NCI-H69 (cell line): ENCODE measurements at places on chromosomes 2 and 18.

DNA sequence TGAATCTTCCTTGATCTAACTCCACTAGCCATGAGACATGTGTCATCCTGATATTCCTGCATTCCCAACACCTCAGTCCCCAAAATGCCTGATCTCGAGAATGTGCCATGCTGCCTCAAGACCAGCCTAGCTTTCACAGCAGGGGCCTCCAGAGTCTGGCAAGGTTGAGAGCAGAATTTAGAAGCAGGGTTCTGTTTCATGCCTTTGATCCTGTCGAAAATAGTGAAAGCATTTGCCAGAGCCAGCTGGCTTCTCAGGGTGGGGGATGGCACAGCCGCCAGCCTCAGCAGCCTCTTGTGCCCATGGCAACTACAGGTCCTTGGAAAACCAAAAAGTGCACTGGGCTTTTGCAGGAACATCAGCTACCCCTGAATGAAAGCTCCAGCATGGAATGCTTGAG is 143.5 kb downstream of the RTN4 start:
- peak; percentile 2 for DNase-seq

- DNase-seq: no peak
Measured at GRCh38 chr2:173232956-173233744, 121.5 kb upstream of the CDCA7 start.

DNA sequence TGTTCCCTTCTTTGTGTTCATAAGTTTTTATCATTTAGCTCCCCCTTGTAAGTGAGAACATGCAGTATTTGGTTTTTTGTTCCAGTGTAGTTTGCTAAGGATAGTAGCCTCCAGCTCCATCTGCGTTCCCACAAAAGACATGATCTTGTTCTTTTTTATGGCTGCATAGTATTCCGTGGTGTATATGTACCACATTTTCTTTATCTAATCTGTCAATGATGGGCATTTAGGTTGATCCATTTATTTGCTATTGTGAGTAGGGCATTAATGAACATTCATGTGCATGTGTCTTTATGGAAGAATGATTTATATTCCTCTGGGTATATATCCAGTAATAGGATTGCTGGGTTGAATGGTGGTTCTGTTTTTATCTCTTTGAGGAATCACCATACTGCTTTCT is 33.4 kb downstream of the CARF start:
- DNase-seq: no peak

GRCh38 chr2:45777996-45778719 is 126.7 kb downstream of the PRKCE start:
- peak; percentile 12 for DNase-seq

DNA sequence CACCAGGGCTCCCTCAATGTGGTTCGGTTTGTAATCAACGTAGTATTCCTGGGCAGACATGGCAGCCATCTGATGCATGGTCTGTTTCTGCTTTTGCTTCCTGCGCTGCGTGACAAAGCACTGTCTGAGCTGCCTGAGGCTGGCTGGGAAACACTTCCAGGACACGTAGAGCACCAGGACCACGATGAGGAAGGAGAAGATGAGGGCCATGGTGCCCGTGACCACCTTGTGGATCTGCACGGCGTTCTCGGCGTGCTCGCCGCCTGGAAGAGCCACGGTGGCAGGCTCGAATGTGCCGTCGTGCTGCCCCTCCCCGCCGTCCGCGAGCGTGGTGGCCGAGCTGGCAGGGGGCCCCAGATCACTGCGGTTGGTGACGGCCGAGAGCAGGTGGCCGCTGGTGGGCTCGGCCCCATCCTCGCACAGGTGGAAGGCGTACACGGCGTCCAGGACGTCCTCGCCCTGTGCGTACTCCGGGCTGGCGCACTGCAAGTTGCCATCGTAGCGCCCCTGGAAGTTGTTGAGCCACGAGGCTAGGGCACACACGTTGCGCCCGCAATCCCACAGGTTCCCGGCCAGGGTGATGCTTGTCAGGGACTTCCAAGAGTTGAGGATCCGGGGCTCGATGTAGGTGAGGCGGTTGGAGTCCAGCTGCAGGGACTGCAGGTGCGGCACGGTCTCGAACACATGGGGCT is 2.1 kb downstream of the LRRTM1 start:
- peak; percentile 14 for DNase-seq

DNA sequence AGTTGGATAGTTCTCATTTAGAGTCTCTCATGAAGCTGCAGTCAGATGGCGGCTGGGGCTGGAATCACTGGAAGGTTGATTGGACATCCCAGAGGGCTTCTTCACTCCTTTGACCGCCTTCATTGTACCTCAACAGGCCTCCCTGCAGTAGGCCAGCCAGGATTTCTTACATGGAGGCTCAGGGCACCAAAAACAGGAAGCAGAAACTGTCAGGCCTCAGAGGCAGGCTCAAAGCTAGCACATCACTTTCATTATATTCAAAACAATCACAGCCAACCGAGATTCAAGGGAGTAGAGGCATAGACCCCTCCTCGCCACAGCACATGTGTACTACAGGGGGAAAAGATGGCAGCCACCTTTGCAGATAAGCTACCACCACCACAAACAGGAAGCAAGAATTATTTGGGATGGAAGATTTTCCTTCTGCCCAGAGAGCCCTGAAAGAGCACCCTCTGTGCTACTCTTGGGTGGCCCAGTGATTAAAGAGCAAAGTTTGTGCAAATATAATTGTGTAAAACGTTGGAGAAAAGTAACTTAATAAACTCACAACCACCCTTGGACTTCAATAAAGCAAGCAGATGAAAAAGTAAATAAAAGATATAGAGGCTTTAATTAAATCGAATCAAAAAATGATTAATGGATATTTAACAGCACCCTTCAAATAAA is 155.3 kb downstream of the GFPT1 start:
- DNase-seq: no peak

GRCh38 chr2:229081411-229081810 is 189.7 kb downstream of the PID1 start:
- no peak for DNase-seq

- DNase-seq: peak; percentile 1
Measured at GRCh38 chr2:156343940-156344301, 11.4 kb upstream of the NR4A2 start.

DNA sequence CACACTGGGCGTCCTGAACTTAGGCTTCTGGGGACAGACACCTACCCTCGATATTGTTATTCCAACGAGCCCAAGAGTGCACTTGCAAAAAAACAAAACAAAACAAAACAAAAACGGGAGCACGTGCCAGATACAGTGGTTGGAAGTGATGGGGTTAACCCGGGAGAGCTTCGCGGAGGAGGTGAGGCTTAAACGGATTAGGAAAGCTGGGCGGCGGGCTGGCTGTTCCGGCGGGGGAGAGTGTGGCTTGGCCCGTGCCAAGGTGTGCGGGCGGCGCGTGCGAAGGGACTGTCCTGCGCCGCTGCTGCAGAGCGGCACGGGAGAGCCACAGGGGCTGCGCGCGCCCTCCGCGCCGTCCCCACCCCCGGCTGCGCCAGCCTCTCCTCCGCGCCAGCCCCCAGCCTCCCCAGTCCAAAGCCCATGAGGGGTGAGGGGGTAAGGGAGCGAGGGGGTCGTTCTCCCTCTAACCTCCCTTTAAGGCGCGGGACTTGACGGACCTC is 1.5 kb upstream of the SLC30A3 start:
- DNase-seq: peak; percentile 22

DNA sequence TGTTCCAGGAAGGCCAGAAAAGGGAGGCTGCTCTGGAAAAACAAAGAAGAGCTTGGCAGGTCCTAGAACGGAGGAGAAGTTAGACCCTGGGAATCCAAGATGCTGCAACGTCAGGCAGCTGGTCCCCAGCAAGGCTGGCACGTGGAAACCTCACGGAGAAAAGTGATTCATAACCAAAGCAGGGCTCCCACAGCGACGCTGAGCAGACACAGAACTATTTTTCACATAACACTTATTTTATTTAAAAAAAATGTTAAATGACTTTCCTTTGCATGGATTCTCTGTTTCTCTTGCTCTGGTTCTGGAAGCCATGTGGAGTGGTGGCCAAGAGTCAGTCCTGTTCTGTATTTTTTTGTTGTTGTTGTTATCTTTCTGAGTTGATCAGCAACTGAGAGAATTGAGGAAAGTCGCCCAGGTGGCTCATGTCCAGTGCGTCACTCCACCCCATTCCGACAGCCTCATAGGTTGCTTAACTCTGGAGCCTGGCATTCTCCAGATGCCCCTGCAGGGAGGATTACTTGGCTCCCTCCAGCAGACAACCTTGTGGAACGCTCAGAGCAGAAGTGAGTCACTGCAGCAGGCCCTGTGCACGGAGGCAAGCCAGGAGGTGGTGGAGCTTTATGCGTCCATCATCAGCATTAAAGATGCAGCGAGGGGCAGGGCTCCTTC is 229.9 kb upstream of the HDAC4 start:
- no peak for DNase-seq

GRCh38 chr2:127128445-127128904 is 21.5 kb upstream of the BIN1 start:
- DNase-seq: no peak

GRCh38 chr2:64336171-64336570 is 117.8 kb upstream of the LGALSL start:
- DNase-seq: no peak

GRCh38 chr2:102433973-102434654 is 11.2 kb downstream of the IL18RAP start:
- no peak for DNase-seq

DNA sequence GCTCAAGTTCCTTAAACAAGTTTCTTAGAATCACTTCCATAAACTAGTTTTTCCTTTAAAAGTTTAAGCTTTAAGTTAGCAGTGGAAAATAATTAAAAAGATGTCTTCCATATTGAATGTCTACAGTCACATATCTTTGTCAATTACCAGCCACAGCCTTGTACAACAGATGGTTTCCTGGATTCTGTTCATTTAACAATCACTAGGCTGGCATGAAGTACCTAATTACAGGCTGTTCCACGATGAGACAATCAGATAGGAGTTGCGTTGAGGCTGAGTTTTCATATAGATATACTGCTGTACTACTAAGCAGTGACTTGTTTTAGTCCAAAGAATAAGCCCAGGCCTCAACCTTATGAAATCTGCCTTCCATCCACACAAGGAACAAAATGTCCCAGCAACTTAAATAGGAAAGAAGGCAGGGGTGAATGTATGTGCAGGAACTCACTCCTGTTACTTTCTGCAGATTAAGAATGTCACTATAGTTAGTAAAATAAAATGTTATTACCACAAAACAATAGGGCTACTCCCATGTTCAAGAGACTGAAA is 131.0 kb downstream of the ZAP70 start:
- DNase-seq: peak; percentile 84

- DNase-seq: no peak
Measured at GRCh38 chr2:60544954-60545560, 8.4 kb downstream of the BCL11A start.

DNA sequence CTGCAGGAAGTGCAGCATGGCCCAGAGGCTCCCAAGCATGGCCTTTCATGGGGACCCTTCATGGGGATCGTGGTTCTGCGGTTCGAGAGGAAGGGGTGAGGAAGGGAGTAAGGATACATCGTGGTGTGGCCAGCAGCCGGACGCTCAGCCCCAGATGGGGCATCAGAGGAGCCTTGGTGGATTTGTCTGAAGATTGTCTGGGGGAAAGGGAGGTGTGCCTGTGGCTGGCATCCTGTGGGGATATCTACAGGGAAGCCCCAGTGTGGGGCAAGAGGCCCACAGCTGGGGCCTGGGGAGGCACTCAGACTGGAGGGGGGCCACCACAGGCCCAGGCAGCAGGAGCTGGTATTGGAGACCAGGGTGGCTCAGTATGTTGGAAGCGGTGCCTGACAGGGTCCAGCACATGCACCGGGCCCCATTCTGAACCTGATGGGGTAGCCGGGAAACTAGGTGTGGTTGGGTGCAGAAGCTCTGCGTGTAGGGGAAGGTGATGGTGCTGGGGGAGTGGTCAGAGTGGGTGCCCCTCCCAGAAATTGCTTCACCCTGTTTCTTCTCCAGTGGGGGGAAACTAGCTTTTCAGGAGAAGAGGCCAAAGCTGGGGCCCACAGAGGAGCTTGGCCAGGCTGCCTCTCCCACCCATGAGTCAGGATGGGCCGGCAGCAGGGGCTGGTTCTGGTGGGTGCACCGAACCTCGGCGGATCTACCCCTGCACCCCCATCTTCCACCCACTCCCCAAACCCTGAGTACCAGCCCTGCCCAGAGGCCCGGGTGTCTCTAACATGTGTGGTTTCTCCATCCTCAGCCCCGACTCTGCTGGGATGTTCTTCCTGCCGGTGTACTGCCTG is 274.4 kb upstream of the HDAC4 start:
- DNase-seq: no peak

- DNase-seq: peak; percentile 34
Measured at GRCh38 chr2:232275670-232276069, 102.9 kb upstream of the ALPP start.

DNA sequence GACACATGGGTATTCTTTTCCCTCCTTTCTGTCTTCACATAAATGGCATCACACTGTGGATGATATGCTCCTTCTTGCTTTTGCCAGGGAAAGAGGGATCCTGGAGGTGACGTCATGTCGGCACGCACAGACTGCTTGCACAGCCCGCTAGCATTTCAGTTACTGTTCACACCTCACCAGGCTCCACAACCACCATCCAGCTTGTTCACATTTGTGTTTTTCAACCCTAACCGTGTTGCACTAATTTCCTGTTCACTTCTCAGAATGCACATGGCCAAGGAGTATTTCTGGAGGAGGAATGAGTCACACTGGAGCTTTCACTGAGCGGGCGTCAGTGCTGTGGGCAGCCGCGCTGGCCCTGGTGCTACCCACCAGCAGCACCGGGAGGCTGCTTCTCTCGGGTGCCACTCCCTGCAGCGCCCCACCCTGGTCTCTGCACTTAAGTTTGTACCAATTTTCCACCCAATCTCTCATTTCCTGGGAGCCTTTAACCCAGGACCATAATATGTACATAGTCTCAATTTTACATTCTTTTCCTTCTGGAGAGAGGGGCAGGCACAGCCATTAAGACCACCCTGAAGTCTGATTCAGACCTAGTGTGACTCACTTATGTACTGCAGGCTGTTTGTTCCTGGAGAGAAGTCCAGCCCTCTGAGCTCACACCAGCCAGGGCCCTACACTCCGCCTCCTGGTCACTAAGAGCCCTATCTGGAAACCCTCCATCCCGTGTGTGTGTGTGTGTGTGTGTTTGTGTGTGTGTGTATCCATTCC is 65.1 kb downstream of the MBP start:
- DNase-seq: no peak

GRCh38 chr2:207833251-207833751 is 63.6 kb upstream of the FZD5 start:
- no peak for DNase-seq

DNA sequence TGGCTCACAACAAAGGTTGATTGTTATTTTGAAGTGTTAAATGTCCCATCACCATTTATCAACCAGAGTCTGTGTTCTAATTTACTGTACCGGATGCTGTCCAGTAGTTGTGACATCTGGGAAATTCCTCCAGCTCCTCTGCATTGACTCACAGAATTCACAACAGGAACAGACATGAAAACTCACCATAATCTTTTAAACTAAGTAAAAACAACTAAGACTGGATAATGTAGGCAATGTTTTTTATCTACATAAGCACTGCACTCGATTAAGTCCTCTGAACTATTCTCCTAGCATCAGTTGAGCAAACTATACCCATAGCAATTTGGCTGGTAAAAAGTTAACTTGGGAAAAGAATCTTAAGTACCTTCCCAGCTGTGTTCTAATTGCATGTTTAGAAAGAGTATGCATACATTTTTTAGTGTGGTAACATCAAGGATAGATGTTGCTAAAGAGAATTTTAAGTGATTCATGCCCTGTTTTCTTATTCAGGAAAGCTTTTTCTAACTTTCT is 42.9 kb upstream of the MYO1B start:
- no peak for DNase-seq
